HT1080 (cell line): ENCODE measurements at places on chromosomes 6 and 20. TPM values are rescaled to one million over a fixed set of nuclear protein-coding genes. Genes with fewer than 3 reads are reported as not detected.

- no peak for DNase-seq
Observed at GRCh38 chr20:57053067-57053466, 213.4 kb downstream of the BMP7 start.

DNA sequence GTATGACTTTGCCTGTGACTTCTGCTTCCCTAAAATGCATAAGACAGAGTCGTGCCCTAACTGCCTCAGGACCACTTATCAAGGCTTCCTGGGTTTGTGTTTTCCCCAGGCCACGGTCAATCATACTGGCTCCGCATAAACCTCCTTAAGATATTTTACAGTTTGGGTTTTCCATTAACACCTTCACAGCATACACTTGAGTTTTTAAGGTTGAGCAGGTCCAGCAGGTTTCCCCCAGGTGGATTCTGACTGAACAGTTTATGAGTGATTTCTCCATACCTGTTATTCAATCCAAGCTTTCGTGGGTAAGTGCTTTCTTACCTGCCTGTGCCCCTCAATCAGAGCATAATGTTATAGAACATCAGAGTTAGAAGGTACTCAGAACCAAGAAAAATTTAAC, 39.3 kb downstream of the NINL start:
- no peak for DNase-seq

- no peak for DNase-seq
Observed at GRCh38 chr20:24875078-24875477, 74.0 kb upstream of the CST7 start.

- no peak for DNase-seq
Observed at GRCh38 chr6:146260886-146261285, 232.0 kb downstream of the GRM1 start.

DNA sequence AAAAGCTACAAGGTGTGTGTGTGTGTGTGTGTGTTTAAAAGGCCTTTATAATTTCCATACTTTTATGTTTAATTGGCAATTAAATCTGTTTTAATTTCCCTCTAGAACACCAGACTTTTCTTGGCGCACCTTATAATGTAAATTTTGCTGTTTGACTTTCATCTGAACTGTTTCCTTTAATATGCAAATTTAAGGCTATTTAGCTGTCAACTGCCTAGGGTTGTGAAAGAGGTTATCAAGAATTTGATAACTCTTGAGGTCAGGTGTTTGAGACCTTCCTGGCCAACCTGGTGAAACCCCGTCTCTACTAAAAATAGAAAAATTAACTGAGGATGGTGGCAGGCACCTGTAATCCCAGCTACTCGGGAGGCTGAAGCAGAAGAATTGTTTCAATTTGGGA, 4.0 kb upstream of the LHFPL5 start:
- DNase-seq: no peak

GRCh38 chr20:58048096-58048702, 180.3 kb downstream of the ANKRD60 start:
- DNase-seq: no peak

DNA sequence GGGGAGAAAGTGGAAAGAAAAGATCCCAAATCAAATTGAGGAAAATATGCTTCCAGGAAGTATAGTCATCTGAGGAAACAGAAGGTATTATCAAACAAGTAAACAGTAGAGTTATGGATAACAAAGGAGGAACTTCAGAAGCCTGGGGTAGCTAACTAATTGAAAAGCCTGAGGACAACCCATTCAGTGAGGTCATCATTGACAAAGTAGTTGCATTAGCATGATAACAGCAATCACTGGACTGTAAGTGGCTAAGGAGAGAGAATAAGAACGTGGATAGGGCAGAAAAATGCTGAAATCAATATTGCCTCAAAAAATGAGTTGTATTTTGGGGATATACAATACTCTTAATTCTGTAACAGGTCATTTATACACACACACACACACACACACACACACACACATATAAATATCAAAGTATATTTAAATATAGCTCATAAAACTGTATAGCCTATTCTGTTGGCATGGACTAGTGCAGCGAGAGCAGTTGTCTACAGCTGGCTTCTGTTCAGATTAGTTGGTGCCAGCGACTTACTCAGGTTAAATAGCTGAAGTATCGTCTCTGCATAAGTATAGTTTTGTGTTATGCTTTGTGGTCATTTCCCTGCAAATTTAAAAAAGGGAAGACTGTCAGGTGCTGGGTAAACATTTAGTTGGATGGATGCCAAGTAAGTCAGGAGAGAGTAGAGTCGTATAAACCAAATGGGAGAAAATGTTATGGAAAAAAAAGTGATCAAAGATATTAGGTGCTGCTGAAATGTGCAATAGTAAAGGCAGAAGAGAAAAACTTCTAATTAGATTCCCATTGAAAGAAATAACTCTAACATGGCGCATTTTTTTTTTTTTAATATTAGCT, 33.8 kb upstream of the CTAGE9 start:
- DNase-seq: no peak

DNA sequence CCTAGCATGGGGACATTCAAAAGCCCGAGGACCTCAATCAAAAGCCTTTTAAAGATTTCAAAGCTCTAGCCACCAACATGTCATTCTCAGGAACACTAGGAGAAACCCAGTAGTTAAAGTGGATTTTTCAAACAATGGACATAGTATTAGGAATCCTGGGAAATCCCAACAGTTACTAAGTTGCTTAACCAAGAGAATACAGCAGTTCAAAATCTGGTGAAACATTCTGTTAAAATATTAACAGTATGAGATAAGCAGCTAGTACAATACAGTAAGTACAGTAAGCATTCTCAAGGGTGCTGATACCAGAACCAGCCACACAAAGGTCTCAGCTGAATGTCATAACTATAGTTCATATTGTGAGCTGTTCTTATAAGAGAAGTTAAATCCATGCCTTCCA, 68.6 kb downstream of the CDK19 start:
- no peak for DNase-seq

DNA sequence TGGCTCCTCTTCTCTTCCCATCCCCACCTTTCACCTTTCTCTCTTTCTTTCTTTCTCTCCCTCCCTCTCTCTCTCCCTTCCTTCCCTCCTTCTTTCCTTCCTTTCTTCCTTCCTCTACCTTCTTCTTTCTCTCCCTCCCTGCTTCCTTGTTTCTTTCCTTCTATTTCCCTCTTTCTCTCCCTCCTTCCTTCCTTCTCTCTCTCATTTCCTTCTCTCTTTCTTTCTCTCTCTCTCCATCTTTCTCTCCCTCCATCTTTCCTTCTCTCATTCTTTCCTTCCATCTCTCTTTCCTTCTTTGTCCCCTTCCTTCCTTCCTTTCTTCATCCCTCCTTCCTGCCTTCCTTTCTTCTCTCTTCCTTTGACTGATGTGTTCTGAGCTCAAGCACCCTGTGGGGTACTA, 1467.0 kb upstream of the DEFB115 start:
- no peak for DNase-seq

GRCh38 chr6:131167773-131168172, 32.5 kb downstream of the AKAP7 start:
- no peak for DNase-seq

GRCh38 chr6:50007819-50008218, 14.0 kb downstream of the DEFB110 start:
- DNase-seq: peak; percentile 77

DNA sequence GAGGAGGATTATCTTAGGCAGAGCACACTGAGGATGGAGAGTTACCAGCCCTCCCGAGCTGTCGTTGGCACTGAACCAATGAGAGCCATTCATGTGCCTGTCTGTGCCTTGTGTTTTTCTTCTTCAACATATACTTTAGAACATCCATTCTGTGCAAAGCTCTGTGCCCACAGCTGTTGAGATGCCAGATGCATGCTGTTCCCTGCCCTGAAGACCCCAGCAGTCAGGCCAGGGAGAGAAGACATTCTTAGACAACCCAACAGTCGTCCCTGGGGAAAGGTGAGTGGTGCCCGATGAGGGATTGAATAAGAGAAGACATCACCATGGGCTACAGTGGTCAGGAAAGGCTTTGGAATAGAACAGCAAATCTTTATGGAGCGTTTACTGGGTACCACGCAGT, 114.1 kb downstream of the NRN1 start:
- DNase-seq: no peak

- peak; percentile 58 for DNase-seq
Observed at GRCh38 chr6:33620158-33620855, 815 bp upstream of the ITPR3 start.

DNA sequence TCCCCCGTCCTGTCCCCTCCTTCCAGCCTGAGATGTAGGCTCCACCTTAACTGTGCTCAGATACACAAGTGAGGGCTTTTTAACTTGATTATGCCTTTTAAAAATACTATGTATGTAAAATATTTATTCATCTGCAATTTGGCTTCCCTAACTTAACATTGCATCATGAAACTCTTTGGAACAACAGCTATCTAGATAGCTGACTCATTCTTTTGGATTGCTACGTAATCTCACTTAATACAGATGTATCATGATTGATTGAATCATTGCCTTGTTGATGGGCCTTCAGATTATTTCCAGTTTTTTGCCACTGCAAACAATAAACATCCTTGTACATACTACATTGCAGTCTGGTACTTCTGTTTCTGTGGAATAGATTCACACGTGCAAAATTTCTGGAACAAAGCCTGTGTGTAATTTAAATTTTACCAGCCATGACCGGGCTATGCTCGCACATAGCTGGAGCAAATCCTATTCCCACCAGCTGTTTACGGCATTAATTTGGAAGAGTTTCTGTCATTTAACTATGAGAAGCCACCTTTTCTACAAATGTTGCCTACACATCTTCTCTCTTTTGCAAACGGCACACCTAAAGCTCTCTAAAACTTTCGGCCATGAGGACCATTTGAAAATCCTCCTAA, 6.5 kb downstream of the PRND start:
- DNase-seq: no peak

DNA sequence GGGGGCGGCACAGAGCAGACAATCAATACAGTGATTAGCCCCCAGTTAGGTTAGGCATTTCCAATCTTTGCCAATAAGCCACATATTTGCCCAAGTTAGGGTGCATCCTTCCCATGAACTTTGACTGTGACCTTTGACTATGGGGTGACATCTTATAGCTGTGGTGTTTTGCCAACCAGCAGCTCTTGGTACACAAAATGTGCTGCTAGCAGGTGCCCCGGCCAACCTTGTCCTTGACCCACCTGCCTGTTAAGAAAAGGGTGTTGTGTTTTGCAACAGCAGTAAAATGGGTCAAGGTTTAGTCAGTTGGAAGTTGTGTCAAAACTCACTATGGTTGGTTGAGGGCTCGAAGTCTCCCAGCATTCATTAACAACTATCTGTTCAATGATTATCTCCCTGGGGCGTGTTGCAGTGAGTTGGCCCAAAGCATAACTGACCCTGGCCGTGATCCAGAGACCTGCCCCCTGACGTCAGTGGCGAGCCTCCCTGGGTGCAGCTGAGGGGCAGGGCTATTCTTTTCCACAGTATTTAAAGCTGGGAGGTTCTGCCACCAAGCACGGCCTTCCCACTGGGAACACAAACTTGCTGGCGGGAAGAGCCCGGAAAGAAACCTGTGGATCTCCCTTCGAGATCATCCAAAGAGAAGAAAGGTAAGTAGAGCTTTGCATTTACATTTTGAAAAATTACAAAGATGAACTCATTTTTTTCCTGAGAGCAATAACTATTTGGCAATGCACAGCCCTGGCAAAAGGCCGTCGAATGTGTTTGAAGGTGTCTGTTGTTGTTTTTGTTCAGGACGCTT, at the start of gene PCK1:
TSS of gene PCK1 (plus strand) at position 557 of the 802 bp plus-strand sequence. CDS start 302 bp downstream, outside the sequence.
- no peak for DNase-seq

DNA sequence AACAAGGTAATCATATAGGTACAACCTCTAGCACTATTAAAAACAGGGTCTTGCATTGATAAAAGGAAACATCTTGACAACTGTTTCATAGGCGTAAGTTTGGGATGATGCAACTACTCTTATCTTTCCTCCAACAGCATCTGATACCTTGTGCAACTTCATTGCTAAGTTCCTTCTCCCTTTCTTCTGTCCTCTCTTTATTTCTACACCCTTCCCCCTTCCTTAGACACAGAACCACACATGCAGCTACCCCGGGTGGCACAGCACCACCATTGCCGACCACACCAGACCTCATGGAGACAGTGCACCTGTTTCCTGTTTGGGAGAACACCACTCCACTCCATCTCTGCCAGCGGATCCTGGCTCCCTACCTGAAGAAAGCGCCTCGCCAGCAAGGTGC, 14.4 kb downstream of the MYB start:
- no peak for DNase-seq

DNA sequence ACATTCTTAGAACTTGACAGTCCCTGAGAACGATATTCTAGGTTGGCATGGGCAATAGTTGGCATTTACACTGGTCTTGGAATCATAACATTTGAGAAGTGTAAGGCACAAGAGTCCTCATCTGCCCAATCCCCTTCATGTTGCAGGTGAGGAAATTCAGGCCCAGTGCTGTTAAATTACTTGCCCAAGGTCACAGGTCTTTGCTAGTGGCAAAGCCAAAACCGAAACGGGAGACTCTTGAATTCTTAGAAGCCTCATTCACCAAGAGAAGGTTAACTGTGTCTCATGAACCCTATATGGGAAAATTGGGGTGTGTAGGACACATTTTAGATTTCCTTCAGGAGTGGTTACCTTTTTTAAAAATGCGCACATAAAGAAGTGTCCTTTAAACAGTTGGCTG, 7.2 kb downstream of the E2F3 start:
- DNase-seq: no peak

GRCh38 chr6:169183233-169183632, 70.4 kb downstream of the THBS2 start:
- DNase-seq: no peak

- DNase-seq: peak; percentile 54
Observed at GRCh38 chr6:156777577-156778453, 637 bp downstream of the ARID1B start.

GRCh38 chr6:100186552-100186951, 192.5 kb upstream of the MCHR2 start:
- peak; percentile 54 for DNase-seq

- DNase-seq: no peak
Observed at GRCh38 chr20:14902432-14903089, 565.1 kb upstream of the FLRT3 start.

- DNase-seq: no peak
Observed at GRCh38 chr6:6820641-6821238, 232.2 kb downstream of the LY86 start.

- DNase-seq: no peak
Observed at GRCh38 chr6:126198631-126199030, 141.3 kb upstream of the CENPW start.

- DNase-seq: no peak
Observed at GRCh38 chr6:12280458-12280857, 9.7 kb upstream of the EDN1 start.

GRCh38 chr6:36751091-36751490, 53.5 kb downstream of the RAB44 start:
- no peak for DNase-seq

The CGA gene
- total RNA-seq: 0.13 TPM in 1 of 2 replicates, not detected in the other

The PBOV1 gene
- total RNA-seq: not detected in 2 replicates

The KCNK5 gene
- not detected in 2 replicates for total RNA-seq

The FRS3 gene
- 1.5 and 1.9 TPM in 2 replicates for total RNA-seq

The TOP1 gene
- total RNA-seq: 20.8 and 26.7 TPM in 2 replicates

The ATXN1 gene
- 10.3 and 10.4 TPM in 2 replicates for total RNA-seq

The SPATS1 gene
- not detected in 2 replicates for total RNA-seq

The XKR7 gene
- total RNA-seq: not detected in 2 replicates

The GRIK2 gene
- 0.20 TPM in 1 of 2 replicates, not detected in the other for total RNA-seq

The DDO gene
- 0.67 and 2.1 TPM in 2 replicates for total RNA-seq

The SLC17A9 gene
- not detected in 2 replicates for total RNA-seq

The ANKRD6 gene
- total RNA-seq: 1.0 and 1.2 TPM in 2 replicates

The PPP1R3G gene
- total RNA-seq: 0.13 TPM in 1 of 2 replicates, not detected in the other

The VNN1 gene
- 0.05 and 0.27 TPM in 2 replicates for total RNA-seq

The PANK2 gene
- 43.9 and 50.9 TPM in 2 replicates for total RNA-seq

The RTN4IP1 gene
- 11.3 and 12.0 TPM in 2 replicates for total RNA-seq
